Cerebellar nuclear complex (tissue), 1 donor: ENCODE measurements at places on chromosomes 16 and 17.

- no peak for DNase-seq
These were observed 30.0 kb downstream of the USP10 start for GRCh38 chr16:84729716-84730320.

GRCh38 chr16:84568066-84568465 lies 49.8 kb downstream of the COTL1 start:
- DNase-seq = no peak

- DNase-seq = no peak
These were observed 4.4 kb upstream of the MYO1C start for GRCh38 chr17:1496869-1497268.

DNA sequence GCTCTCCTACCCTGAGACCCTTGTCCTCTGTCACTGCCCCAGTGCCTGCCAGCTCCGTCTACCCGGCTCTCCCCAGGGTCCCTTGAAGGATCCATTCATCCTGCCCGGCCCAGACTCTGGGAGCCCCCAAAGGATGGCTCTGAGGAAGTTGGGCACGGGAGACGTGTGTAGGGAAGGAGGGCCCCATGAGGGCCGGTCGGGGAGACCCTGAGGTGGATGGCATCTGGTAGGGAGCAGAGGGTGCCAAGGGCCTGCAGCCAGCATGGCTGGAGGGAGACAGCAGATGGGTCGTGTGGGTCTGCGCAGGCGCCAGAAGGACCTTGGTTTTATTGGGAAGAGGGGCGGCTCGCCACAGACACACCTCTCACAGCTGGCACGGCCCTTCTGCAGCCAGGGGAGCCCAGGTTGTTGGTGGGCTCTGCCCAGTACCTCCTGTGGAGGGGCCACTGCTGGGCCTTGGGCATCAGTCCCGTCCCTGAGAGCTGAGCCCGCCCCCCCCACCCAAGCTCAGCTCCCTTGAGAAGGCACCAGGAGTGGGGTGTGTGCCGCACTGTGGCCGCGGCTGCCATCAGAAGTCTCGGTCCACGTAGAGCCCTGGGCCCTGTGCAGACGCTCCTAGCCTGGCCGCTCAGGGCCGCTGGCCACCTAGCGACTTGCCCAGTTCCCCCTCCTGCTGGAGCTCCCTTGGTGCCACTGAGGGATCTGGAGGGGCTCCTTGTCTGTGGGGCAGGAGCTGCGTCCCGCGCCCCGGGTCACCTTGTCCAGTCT lies 16.0 kb downstream of the KCTD5 start:
- no peak for DNase-seq

DNA sequence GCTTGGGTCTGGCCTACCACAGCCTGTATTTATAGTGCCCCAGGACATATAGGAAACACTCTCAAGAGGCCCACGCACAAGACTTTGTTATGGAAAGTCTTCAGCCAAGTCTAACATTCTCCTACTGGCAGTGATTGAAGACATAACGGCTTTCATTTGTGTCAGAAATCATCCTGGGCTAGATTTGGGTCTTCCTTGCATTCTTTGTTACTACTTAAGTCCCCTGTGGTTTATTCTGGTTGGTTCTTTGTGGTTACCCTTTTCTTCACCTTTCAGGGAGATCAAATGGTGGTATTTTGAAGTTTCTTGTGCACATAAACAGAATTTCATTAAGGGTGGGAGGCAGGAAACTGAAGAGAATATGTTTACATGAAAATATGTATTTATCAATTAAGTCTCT lies 37.7 kb downstream of the REXO5 start:
- DNase-seq = no peak

GRCh38 chr17:78132084-78132676 lies 1.6 kb downstream of the TMC8 start:
- DNase-seq = no peak

DNA sequence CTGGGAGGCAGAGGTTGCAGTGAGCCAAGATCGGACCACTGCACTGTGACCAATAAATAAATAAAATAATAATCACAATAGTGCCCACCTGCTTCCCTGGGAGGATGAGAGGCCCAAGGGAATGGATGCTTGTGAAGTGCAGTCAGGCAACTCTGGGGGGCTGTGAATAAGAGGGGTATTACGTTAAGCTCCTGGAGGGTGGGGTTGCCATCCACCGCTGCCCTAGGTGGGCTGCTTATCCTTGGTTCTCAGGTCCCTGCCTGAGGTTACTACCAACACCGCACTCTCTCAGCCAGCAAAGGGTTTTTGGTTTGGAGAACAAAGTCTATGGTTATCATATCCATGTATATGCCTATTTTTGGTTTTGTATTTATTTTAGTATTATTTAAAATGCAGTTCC lies 48.6 kb upstream of the CBFA2T3 start:
- DNase-seq = no peak

DNA sequence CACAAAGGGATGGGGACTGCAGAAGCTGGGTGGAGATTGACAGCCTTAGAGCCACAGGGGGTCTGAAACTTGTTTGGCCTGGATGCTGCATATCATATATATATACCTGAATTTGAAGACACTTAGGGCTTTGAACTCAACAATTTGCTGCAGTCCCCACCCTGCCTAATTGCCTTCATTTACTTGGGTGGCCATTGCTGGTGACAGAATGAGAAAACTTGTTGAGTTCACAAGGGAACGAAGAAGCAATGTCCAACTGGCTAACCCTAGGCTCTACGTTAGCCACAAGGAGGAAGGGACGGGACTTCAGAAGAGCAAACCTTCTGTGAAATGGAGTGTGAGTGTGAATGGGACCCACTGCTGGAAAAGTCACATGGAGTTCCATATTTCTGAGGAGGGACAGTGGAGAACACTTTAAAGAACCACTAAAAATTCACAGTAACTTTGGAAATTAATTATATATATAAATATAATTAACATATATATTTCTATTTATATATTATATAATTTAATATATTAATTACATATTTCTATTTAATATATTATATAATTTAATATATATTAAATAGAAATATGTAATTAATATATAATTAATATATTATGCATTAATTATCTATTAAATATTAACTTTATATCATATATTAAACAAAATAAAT lies 215.3 kb upstream of the SOX9 start:
- DNase-seq = no peak

DNA sequence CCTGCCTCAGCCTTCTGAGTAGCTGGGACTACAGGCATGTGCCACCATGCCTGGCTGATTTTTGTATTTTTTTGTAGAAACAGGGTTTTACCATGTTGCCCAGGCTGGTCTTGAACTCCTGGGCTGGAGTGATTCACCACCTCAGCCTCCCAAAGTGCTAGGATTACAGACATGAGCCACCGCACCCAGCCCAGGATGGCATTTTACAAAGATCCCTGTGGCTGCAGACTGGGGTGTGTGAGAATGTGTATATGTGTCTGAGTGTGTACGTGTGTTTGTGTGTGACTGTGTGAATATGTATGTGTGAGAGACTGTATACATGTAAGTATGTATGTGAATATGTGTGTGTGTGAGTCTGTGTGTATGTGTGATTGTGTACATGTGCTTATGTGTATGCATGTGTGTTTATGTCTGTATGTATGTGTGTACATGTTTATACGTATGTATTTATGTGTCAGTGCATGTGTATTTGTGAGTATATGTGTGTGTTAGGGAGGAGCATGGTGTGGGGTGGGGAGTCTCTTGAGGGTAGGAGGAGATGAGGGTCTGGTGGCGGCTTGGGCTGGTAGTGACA lies 17.0 kb downstream of the RPTOR start:
- no peak for DNase-seq

GRCh38 chr16:85123891-85124635 lies 11.8 kb upstream of the CIBAR2 start:
- no peak for DNase-seq
